SW480 (cell line): ENCODE measurements at places on chromosomes 3 and 15.

- no peak for DNase-seq
Observed at GRCh38 chr15:83850015-83850414, 196.1 kb downstream of the ADAMTSL3 start.

GRCh38 chr3:45548681-45549075, 45.9 kb upstream of the LIMD1 start:
- no peak for DNase-seq

- peak; percentile 18 for DNase-seq
Observed at GRCh38 chr3:154862265-154862664, 217.9 kb upstream of the MME start.

DNA sequence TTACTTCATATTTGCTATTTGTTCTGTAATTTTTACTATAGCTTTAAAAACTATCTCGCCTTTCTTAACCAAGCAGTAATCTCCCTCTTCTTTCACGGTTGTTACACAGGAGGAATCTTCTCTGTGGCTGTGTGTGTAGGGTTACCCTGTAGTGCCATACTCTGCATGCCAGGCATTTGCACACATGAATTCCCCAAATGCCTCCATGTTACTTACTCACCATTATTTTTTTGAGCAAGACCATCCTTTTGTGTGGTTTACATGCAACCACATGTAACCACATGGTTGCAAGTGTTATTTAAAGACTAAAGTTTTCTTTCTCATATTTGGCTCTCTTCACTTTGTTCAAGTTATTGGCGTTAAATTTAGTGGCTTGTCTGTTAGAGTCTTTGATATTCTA, 45.5 kb downstream of the HPS3 start:
- DNase-seq, result no peak

DNA sequence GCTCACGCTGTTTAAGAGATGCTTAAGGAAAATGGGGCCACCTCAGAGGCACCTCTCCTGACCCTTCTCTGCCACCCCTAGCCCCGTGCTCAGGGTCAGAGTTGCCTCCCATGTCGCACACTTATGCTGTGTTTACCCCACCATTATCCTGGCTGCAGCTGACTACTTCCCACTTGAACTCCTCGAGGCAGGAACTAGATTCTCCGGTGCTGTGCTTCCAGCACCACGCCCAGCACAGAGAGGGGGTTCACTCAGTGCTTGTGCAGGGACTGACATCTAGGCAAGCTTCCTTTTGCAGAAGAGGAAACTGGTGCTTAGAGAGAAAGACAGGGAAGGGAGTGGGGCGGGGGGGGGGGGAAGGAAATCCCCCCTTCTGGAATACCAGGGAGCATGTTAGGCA, 340.1 kb downstream of the RORA start:
- DNase-seq, result no peak

DNA sequence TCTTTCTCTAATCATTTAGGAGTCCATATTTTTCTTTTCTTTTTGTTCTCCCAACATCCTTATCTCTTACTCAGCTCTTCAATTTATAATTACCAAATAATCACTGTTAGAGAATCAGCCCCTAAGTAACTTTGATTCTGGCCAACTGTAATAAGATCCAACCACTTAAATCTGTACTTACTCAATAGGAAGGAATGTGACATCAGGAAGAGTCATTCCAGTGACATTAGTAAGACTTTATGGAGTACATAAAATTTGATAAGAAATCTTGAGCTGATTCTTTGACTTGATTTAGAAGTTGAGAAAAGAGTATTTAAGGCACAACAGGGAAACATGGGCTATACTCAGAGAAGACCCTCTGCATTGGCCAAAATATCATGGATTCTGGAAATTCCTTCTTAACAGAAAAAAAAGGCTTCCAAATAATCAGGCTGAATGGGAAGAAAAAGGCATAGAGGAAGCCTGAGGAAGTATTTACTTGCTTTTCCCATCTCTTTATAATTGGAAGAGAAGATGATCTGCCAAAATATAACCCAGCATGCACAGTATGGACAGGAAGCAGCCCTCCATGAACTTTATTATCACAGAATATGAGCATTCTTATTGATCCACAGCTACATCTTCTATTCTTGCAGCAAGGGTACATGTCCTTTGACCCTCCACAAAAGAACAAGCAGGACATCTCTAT, 289.7 kb upstream of the TPRG1 start:
- peak; percentile 30 for DNase-seq

- no peak for DNase-seq
Observed at GRCh38 chr15:50563756-50564155, 17.3 kb upstream of the USP50 start.

- no peak for DNase-seq
Observed at GRCh38 chr3:44887101-44887500, 12.7 kb downstream of the TGM4 start.

- no peak for DNase-seq
Observed at GRCh38 chr3:9384141-9384828, 13.1 kb upstream of the SETD5 start.
